ENCODE measurements at places on chromosomes 2 and 18.

GRCh38 chr2:134218930-134219658, 34.8 kb upstream of the MGAT5 start:
- H3K27me3 ChIP-seq: no peaks in the 10 kb centered on the region
- no peak overlapping the region for H3K4me3 ChIP-seq
- DNase-seq: peak; percentile 65

DNA sequence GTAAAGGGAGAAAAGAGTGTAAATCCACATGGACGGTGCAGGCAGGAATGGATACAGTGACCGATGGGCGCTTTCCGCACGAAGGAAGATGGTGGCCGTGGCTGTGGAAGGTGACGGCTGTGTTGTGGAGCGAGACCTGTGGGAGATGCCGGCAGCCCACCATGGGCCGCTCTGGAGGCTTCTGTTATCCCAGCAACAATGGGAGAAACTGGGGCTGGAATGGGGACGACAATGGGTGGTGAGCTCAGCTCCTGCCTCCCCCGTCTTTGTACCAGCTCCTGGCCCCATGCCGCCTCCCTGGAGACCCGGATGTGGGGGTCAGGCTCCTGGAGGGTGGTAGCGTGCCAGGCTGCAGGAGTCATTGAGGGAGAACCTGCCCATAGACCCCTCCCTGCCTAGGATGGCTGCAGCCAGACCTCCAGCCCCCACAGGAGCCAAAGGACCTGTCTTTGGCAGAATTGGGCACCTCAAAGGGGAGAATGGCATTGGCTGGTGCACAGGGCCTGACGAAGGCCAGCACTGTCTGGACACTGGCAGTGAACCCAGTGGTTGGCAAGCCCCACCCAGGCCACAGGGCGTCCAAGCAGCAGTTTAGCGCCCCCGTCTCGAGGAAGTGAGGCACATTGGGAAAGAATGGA, 72.6 kb downstream of the SLC66A2 start:
- no peak overlapping the region for H3K27ac ChIP-seq
- H3K36me3 ChIP-seq: no peaks in the 10 kb centered on the region
- peaks cover 2% of the 10 kb centered on the region for H3K27me3 ChIP-seq
- peak; percentile 52 for DNase-seq
- H3K4me3 ChIP-seq: no peak overlapping the region
- no peaks in the 10 kb centered on the region for H3K4me1 ChIP-seq

GRCh38 chr2:162232671-162233070, 10.6 kb downstream of the FAP start:
- no peaks in the 10 kb centered on the region for H3K27me3 ChIP-seq
- H3K27ac ChIP-seq: no peak overlapping the region
- no peaks in the 10 kb centered on the region for H3K4me1 ChIP-seq
- DNase-seq: no peak

- H3K4me3 ChIP-seq: no peak overlapping the region
- H3K27ac ChIP-seq: no peak overlapping the region
- H3K27me3 ChIP-seq: no peaks in the 10 kb centered on the region
Measured at GRCh38 chr18:13375302-13376255, 157.0 kb downstream of the LDLRAD4 start.

DNA sequence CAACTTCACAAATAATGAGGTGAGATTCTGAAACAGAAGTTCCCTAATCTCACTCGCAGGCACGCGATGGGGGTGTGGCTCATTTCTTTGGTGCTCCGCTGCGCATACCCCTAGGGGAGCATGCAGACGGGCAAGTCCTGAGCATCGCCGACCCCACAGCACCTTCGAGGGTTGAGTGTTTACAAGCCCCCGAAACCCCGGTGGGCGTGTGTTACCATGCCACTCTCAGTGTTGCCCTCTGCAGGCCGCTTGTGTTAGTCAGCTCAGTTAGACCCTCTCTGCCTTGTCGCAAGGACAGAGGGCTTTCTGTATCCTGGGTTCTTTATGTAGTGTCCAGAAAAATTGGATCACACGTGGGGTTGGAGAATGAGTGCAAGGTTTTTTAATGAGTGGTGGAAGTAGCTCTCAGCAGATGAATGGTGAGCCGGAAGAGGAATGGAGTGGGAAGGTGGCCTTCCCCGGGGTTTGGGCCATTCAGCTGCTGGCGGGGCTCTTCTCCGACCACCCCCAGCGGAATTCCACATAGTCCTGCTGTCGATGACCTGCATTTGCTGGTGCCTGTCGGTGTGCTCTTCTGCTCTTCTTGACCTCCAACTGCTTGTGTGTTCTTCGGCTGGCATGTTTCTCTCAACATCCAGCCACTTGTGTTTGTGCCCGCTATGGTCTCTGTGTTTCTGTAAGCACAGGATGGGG, 191.3 kb downstream of the RPRM start:
- no peak overlapping the region for H3K4me3 ChIP-seq
- H3K27me3 ChIP-seq: no peaks in the 10 kb centered on the region
- H3K36me3 ChIP-seq: no peaks in the 10 kb centered on the region
- H3K4me1 ChIP-seq: no peaks in the 10 kb centered on the region
- no peak for DNase-seq
- no peak overlapping the region for H3K27ac ChIP-seq

- no peaks in the 10 kb centered on the region for H3K27me3 ChIP-seq
- H3K4me3 ChIP-seq: no peak overlapping the region
- peaks cover 19% of the 10 kb centered on the region for H3K4me1 ChIP-seq
Measured at GRCh38 chr2:62461707-62462106, 44.3 kb downstream of the TMEM17 start.

GRCh38 chr2:55159037-55159651, 72.9 kb downstream of the CLHC1 start:
- H3K4me3 ChIP-seq: no peak overlapping the region
- no peaks in the 10 kb centered on the region for H3K36me3 ChIP-seq
- H3K27me3 ChIP-seq: no peaks in the 10 kb centered on the region
- H3K4me1 ChIP-seq: peaks cover 82% of the 10 kb centered on the region

GRCh38 chr2:216601632-216602409, 31.4 kb upstream of the IGFBP2 start:
- no peaks in the 10 kb centered on the region for H3K27me3 ChIP-seq
- peaks cover 10% of the 10 kb centered on the region for H3K4me1 ChIP-seq
- DNase-seq: no peak

DNA sequence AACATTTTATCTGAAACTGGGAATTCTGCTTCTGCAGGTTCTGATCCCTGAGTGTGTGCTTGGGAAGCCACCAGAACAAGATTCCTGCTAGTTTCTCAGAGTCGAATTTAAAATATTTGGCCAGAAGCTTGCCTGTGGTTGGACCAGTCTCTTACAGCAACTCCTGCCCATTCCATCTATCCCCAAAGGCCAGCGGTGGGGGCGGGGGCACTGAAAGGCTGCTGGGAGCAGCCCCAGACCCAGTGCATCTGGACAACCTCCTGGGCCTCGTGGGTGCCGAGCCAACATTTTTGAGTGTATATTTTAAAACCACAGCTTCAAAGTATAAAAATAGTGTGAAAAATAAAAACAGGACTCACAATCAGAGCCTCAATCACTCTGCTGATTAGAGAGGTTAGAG, 38.6 kb upstream of the ZFP36L2 start:
- H3K36me3 ChIP-seq: no peaks in the 10 kb centered on the region
- H3K4me1 ChIP-seq: peaks cover 22% of the 10 kb centered on the region
- H3K27me3 ChIP-seq: no peaks in the 10 kb centered on the region
- H3K27ac ChIP-seq: peak overlapping the region; percentile 2

- no peaks in the 10 kb centered on the region for H3K4me1 ChIP-seq
- H3K36me3 ChIP-seq: no peaks in the 10 kb centered on the region
- H3K4me3 ChIP-seq: no peak overlapping the region
- DNase-seq: no peak
- peak overlapping the region; percentile 8 for H3K27ac ChIP-seq
Measured at GRCh38 chr2:229445019-229445418, 173.9 kb upstream of the PID1 start.

All from upper lobe of right lung (tissue), 1 donor.